ENCODE measurements at places on chromosomes 13 and 19.

DNA sequence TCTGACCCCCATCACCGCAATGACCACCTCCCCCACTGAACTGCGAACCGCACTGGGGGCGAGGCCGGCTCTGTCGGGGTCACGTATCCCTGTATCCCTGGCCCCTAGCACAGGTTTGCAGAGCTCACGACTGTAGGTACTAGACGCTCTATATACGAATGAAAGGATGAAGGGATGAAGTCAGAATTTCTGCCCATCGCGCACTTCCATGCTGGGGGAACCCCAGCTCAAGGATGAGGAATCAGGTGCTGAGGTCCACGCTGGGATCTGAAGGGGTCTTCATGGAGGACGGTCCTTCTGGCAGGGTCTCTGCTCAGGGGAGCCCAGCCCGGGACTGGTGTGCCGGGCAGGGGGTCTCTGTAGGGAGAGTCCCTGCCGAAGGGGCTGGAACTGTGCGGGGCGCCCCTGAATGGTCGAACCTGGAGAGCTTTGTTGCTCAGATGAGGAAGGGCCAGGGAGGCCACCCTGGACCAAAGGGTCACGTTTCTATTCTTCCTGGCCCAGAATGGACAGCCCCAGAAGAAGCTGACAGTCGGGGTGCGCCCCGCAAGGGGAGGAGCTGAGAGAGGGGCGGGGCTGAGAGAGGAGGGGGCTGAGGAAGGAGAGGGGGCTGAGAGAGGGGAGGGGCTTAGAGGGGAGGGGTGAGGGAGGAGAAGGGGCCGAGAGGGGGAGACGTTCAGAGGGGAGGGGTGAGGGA, 37.9 kb upstream of the SEMA6B start:
- DNase-seq, result no peak

GRCh38 chr19:49363268-49364082, at the start of gene DKKL1:
TSS of gene DKKL1 (plus strand) at chr19:49363877. CDS start at chr19:49363999, 122 bp downstream.
- DNase-seq, result peak; percentile 50

GRCh38 chr13:106038752-106039151, 496.7 kb downstream of the EFNB2 start:
- no peak for DNase-seq

- DNase-seq, result no peak
These were observed 17.6 kb downstream of the ELL start for GRCh38 chr19:18503971-18504885.

DNA sequence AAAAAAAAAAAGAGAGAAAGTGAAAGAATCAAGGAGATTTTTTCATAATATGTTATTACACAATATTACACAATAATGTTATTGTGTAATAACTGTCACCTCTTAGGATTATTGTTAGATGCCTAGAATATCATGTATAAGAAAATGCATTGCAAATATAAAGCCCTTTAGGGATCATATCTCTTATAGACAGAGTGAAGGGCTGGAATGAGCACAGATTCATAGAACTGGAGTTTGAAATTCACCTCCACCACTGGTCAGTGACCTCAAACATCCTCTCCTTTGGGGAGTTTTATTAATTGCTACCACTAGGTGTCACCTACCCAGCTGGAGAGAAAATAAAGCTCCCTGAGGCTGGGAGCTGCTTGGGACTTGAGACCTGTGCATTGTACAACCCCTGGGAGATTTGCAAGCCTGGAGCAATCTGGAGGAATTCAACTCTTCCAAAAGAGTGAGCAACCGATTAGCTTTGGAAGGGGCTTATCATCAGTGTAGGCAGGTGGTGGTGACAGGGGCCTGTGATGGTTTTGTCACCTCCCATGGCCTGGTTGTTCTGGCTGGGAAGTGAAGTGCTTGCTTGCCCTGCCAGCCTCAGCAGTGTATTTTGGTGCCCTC, 30.3 kb upstream of the FRY start:
- DNase-seq, result peak; percentile 58

DNA sequence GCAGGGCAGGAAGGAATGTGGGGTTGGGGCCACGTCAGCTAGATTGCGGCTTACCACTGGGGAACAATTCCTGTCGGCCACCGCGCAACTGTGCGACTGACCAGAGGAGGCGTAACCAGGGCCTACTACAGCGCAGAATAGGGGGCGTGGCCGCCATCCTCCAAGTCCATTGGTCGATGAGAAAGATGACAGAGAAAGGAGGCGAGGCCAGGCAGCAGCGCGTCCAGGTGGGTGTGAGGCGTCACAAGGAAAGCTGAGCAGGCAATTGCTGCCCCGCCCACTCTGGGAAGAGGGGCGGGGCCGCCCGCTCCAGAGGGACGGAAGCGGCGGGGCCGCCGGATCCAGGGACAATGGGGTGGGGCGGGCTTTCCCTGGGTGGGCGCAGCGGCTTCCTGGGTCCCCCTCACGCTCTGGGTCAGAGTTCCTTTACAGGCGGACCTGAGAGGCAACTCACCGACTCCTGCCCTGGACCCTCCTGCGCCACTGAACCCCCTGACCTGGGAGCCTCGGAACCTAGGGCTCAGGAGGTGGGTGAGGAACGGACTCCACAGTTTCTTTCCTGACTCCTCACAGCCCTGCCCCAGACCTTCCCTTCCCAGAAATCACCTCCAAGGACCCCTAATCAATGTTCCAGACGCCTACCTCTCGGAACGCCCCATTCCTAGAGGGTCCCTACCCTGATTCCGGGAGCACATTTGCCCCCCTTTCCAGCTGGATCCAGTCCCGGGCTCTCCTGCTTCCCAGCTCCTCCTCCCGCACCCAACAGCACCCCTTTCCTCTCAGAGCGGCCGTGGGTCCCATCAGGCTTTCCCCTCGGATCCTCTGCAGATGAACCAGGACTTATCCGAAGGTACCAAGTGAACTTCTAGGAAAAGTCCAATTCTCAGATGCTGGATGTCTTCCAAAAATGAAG, 101.5 kb upstream of the ZNF492 start:
- no peak for DNase-seq

- DNase-seq, result no peak
These were observed 3.9 kb upstream of the UBL5 start for GRCh38 chr19:9823816-9824215.

DNA sequence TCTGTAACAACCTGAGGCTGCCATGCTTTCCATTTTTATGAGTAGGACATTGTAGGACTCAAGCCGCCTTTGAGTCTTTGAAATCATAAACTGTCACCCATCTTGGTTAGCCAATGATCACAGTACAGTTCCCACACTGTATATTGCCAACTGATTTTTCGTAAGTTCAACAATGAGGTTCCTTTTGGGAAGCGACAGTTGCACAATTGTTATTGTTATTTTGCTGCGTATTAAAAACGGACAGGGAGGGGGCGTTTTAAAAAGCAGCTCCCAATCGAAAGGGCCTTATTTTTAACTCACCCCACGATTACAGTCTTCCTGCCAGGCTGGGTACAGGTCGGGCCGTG, 601 bp downstream of the SLC46A3 start:
- no peak for DNase-seq

All from NCI-H146 (cell line).